ENCODE measurements at places on chromosomes 2 and 18. TPM values are rescaled to one million over a fixed set of nuclear protein-coding genes. Genes with fewer than 3 reads are reported as not detected.

Gene FAM124B
- total RNA-seq = 139 TPM

Gene LYPD6
- 14.1 TPM for total RNA-seq

Gene RSAD2
- 1.2 TPM for total RNA-seq

Gene C2orf66
- total RNA-seq = 0.14 TPM

Gene SLC23A3
- 1.3 TPM for total RNA-seq

Gene NEU2
- total RNA-seq = not detected

Gene NOL4
- total RNA-seq = not detected

Gene EMILIN1
- total RNA-seq = 33.7 TPM

Gene SSB
- 75.2 TPM for total RNA-seq

Gene EHD3
- total RNA-seq = 7.8 TPM

Gene SERPINB3
- total RNA-seq = 0.17 TPM

Gene SRD5A2
- not detected for total RNA-seq

Gene PDE1A
- 3.0 TPM for total RNA-seq

Gene C2orf72
- under 0.01 TPM for total RNA-seq

Gene ANKAR
- 6.8 TPM for total RNA-seq
